ENCODE measurements at places on chromosomes 11 and 22.

DNA sequence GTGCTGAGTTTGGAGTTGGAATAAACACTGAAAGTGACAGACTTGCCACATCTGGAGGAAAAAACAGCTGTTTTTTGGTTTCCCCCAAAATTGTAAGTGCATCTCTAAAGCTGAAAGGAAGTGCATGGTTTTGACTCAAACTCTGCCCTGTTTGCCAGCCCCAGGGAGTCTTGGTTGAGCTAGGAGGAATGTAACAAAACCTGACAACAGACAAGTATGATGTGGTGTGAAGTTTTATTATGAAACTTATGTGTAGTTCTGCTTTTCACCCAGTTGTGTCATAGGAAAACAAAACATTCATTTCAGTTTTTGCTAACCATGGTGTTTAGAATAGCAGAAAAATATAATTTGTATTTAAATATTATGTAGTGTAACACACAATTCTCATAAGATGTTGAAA is 31.7 kb upstream of the PDE3B start:
- DNase-seq: no peak

GRCh38 chr11:86660088-86660487 is 12.3 kb downstream of the ME3 start:
- no peak for DNase-seq

DNA sequence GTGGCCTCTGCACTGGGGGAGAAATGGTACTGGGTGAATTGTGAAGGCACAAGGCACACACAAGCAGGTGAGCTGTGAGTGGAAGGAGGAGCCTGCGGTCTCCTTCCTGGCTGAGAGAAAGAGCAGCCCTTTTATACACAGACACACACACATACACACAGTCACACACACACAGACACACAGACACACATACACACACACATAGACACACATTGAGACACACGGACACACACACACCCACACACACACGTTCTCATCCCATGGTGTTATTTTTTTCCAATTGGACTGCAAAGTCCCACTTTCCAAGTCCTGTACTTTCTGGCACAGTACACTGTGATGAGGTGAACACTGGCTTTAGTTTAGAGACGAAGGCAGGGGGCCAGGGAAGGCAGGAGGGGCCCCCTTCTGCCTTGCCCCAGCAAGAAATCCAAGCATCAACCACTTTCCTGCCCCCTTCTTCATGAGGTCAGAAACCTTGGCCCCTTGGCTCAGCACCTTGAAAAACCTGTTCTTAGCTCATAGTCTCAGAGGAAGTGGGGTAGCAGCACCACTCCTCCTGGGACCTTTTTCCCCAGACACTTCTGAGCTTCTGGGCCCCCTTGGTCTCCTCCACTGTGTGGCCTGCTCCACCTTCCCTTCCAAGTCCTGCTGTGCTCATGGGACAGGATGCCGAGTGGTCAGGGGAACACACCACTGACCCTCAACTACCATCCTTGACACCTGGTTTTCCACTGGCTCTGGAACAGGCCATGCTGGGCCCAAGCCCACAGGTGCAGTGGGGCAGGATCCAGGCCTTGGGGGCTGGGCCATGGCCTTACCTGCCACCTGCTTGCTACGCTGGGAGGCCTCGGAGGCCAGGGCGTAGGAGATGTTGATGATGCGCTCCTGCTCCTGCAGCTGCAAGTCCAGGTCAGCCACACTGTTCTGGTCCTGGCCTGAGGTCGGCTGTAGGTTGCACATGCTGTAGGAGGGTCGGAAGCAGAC is 43.8 kb downstream of the C11orf58 start:
- DNase-seq: no peak

DNA sequence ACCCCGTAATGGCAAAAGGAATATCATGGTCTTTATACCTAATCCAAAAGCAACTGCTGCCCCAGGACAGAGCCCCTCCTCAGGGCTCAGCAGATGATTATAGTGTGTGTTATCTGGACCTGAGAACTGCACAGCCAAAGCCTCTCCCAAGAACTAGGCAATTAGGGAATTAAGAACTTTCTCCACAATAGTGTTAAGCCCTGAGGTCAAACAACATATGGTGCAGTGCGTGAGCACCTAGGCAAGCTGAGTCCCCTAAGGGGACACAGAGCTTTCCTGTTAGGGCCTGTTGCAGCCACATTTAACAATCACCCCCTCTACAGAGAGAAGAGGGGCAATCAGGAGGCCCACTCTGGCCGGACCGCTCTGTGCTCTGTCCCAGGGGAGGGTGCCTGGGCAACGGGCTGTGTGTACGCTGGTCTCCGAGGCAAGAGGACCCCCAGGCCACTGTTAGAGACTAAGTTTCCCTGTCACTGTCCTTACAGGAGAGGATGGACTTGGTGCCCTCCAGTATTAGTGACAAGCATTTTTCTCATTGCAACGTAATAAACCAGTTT is 1.4 kb upstream of the KCNJ5 start:
- no peak for DNase-seq

GRCh38 chr22:50061824-50062355 is 3.8 kb upstream of the TTLL8 start:
- peak; percentile 6 for DNase-seq

- no peak for DNase-seq
These were observed 6.5 kb upstream of the SOX10 start for GRCh38 chr22:37990862-37991261.

- no peak for DNase-seq
These were observed 340.2 kb downstream of the TBC1D22A start for GRCh38 chr22:47102648-47103047.

DNA sequence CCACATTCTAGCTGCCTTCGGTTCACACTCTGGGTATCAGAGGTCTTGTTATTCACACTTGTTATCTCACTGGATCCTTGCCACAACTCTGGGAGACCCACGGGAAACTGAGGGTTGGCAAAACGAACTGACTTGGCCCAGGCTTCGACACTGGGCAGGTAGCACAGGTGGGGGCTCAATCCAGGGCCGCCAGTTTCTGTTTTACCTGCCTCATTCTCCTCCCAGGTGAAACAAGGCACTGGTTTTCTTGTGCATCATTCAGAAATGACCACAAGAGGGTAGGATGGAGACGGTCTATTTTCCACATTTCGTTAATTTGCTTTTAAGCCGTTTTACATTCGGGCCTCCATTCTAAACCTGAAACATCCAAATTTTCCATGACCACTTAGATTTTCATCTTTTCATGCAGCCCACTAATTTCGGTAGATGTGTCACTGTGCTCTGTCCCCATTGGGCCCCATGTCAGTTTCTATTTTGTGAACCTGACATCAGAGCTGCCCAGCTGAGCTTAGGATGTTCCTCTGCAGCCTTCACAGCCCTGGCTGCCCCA is 108.1 kb downstream of the KIAA1671 start:
- DNase-seq: no peak

- no peak for DNase-seq
These were observed 4.4 kb downstream of the ATXN10 start for GRCh38 chr22:45676024-45676423.

GRCh38 chr22:42511401-42511891 is 8.2 kb downstream of the RRP7A start:
- no peak for DNase-seq

GRCh38 chr11:80993536-80993935 is 1552.7 kb upstream of the TENM4 start:
- DNase-seq: no peak

DNA sequence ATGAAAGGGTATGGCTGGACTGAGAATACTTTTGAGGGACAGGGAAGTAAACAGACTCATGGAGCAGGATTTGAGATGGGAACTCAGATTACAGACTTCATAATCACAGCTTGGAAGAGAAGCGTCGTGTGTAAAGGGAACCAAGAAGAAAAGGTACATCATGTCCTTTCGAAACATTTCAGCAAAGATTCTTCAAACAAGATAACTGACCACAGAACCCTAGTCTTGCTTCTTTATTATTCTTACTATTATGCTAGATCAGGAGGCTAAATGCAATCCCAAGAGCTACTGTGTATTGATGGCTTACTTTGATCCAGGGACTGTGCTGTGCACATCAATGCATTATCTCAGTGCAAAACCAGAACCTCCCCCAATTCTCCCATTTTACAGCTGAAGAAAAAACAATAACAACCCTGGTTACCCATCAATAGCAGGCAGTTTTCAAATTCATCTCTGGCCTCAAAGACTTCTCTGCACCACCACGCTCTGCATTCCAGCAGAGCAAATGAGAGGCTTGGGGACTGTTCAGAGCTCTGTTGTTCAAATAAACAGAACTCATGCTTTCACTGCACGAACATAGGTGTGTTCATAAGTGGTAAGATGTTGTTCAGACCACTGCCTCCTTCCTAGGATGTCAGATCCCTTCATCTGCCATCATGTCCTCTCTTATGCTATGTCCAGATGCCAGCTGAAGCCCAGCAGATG is 104.8 kb upstream of the NAV2 start:
- DNase-seq: no peak

Measured in posterior cingulate gyrus (tissue), 11 donors.